Stimulated activated CD4-positive, alpha-beta T cell treated with anti-CD3 and anti-CD28 coated beads, Interleukin-1b, Interleukin-23, amount 100 ng/mL, for 1 hour (primary cell): ENCODE measurements at places on chromosomes 4 and X.

GRCh38 chrX:108601276-108601675 is 135.1 kb downstream of the IRS4 start:
- DNase-seq: no peak

- no peak for DNase-seq
These were observed 6.5 kb downstream of the CENPU start for GRCh38 chr4:184727430-184727829.

GRCh38 chrX:34917146-34917545 is 25.4 kb upstream of the FAM47B start:
- no peak for DNase-seq

DNA sequence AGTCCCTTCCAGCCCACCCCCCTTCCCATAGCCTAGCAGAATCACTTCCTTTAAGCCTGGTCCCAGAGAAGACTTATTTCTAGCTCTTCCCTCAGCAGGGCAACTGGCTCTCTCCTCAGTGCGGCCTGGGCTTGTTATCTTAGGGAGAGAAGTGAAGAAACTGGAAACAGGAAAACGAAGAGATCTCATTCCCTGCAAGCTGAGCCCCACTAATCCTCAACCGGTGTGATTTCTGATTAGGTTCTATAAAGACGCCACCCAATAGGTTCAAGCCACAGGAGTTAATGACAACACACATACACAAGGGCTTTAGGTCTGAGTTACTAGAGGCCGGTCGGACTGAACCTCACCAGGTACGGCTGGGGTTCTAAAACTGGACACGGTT is 3.2 kb downstream of the GSX2 start:
- DNase-seq: no peak

DNA sequence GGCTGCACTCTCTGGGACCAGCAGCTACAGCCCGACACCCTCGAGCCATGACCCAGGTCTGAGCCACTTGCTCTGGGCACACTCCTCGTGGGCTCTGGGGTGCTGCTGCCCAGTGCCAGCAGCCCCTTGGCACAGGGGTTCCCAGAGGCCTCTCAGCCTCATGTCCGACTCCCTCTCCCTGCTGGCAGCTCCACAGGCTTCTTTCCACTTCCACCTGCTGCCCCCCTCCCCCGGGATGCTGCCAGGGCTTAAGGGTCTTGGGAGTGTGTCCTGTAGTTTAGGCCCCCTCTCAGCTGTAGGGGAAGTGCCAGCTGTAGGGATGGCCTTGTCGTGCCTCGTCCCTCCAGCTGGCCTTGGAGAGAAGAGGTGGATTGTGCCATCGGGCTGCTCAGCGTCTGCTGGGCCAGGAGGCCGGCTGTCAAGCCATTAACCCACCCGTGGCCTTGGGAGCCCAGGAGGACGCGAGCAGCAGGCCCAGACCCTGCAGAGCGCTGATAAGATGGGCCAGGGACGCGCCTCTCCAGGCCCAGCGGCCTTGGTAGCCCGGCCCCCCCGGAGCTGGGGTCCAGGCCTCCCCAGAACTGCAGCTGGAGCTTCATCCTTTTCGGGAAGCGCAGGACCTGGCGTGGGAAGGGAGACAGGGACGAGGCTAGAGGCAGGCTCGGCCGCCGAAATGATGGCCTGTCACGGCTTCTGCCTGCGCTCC is 1.0 kb upstream of the USP27X start:
- no peak for DNase-seq

- no peak for DNase-seq
These were observed 113.3 kb downstream of the PPP1R2C start for GRCh38 chrX:42664680-42665079.

DNA sequence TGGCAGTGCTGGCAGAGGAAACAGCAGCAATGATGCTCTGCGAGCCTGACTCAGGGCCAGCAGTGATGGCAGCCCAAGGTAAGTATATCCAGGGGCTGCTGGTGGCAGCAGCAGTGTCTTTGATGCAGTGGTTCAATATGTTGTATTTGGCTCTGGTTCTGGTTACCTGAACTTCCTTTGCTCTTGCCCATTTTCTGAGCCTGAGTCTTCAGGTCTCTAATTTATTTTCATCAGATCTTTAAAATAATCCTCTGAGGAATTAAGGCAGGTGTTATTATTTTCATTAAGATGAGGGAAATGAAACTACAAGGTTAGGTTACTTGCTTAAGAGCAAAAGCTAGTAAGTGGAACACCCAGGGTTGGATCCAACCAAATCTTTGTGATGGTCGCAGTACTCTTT is 102.8 kb upstream of the BMP2K start:
- no peak for DNase-seq

GRCh38 chrX:41180194-41180908 is 95.1 kb downstream of the USP9X start:
- no peak for DNase-seq

- DNase-seq: no peak
These were observed 3.5 kb upstream of the RNF212 start for GRCh38 chr4:1116838-1117237.

GRCh38 chr4:109947457-109947856 is 34.8 kb downstream of the EGF start:
- no peak for DNase-seq

DNA sequence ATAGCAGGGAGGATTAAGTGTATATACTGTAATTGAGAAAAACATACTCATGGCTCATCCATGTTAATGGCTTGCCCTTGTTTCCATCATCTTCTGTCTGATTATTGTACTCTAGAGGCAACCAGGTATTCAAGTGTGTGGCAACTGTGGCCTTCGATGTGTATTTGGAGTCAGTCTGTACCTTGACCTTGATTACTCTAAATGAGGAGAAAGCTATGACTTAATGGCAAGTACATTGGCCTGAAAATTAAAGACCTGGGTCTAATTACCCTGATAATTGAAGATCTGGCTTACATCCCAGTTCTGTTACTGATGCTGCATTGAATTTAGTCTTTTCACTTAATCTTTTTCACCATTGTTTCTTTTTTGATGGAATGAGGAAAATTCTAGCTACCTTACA is 409.2 kb downstream of the CCSER1 start:
- no peak for DNase-seq

GRCh38 chr4:101145021-101145420 is 202.3 kb downstream of the PPP3CA start:
- DNase-seq: no peak

DNA sequence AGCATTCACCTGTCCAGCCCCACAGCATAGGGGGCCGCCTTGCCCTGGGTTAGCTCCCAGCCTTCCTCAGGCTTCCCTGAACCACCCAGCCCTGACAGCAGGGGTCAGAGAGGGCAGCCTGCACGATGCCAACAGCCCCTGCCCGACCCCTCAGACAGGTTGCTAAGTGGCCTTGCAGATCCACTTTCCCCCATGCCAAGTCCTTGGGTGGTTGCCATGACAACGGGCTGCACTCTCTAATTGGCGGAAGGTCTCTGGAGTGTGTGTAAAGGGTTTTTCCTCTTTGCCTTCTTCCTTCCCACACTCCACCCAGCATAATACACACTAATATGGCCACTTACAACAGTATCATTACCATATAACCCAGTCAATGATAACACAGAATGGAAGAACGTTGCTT is 99.6 kb upstream of the AFAP1 start:
- DNase-seq: no peak

GRCh38 chr4:114728426-114728825 is 129.8 kb downstream of the UGT8 start:
- no peak for DNase-seq

GRCh38 chr4:147360301-147360700 is 120.6 kb upstream of the EDNRA start:
- no peak for DNase-seq

DNA sequence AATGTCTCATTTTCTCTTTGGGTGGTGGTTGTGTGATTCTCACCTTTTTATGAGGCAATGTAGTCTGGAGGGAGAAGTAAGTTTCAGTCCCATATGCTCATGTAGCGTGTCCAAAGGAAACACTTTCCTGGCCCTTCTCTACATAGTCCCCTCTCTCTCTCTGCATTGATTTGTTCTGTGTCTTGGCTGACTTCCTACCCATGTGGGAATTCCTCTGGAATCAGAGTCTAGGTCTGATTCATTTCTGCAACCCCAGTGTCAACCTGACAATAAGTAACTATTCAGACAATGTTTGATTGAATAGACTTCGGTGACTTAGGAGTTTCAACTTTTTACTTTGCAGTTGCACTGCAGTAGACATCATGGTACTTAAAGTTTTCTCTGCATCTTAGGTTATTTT is 2.7 kb upstream of the ALAS2 start:
- DNase-seq: no peak

- DNase-seq: no peak
These were observed 169.0 kb downstream of the CORIN start for GRCh38 chr4:47668810-47669408.

DNA sequence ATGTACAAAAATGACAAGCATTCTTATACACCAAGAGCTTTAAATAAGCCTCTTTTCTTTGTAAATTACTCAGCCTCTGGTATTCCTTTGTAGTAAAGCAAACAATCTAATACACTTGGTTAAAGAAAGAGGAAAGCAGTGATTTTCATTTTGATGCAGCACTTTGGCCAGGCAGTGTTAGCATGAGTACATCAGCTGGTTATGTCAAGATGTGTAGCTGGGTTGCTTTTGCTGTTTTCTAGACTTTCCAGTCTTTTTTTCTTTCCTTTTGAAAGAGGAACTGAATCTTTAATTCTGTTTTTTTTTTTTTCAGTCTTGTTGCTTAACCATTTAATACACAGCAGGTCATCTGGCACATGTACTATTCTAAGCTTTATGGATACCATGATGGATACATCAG is 167.1 kb upstream of the AADAT start:
- DNase-seq: no peak

GRCh38 chr4:40887764-40888131 is 138.0 kb downstream of the NSUN7 start:
- no peak for DNase-seq

- DNase-seq: no peak
These were observed 108.8 kb upstream of the MYOZ2 start for GRCh38 chr4:119026662-119027444.

DNA sequence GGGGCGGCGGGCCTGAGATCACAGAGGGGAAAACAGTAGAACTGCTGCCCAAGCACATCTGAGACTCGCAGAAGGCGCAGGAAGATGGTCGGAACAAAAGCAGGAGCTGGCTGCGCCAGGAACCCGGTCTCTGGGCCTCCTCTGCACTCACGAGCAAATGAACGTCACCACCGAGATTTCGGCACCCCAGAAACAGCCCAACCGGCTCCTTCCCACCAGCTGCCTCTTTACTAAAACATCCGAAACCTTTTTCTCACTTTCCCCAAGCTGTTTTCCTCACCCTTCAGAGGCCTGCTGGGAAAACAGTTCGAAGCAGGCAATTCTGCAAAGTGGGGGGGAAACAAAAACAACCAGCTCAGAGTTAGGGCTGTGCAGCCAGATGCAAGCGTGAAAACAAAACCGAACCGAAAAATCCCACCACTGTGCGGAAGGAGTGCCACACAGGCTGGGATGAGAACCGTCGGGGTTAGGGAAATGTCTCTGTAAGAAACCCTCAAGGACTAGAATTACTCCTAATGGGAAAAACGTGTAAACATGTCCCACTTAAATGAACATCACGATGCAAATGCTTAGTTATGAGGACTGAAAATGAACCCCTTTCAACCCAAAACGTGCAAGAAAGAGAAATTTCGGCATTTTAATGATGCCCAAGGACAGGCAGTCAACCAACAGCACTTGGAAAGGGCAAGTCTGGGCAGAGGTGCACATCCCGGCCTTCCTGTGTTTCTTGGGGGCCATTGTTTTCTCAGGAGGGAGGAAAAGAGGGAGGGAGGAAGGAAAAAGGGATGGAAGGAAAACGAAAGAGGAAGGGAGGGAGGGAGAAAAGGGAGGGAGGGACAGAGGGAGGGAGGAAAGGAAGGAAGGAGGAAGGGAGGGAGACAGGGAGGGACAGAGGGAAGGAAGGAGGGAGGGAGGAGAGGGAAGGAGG is 15.8 kb downstream of the DHRSX start:
- DNase-seq: no peak

DNA sequence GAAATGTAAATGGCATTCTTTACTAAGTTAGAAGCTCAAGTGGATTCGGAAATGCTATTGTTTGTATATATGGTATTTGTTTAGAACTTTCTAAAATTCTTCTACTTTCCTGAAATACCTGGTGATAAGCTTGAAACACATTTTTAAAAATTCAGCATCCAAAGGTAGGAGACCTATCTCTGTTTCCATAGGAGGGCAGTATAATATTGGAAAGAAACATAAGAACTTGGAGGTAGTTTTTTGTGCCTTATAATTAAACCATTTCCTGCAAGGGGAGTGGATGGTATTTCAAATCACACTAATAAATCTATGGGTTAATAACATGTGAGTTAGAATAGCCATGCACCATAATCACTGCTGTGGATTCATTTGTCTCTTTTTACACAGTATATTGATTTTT is 217.4 kb upstream of the AADAT start:
- no peak for DNase-seq

- DNase-seq: no peak
These were observed 83.7 kb downstream of the ACOX3 start for GRCh38 chr4:8356856-8357255.

DNA sequence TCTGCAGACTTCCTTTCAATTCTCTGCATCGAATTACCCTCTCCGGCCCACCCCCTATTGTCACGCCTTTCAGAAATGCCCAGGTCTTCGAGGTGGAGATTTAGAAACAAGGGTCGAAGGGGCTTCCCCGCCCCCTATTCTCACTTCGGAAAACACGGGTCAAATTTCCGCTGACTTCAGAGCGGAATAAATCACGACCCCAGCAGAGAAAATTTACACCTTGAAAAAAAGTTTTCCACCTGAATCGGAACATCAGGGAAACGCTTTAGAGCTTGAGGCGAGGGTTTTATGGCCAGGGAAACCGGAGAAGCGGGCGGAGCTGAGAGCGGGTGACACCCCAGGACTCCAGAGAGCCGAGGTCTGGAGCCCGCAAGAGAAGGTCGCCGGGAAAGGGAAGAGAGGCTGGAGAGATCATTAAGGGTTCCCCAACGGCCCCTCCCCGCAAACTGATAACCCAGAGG is 1.6 kb downstream of the SHISA3 start:
- DNase-seq: no peak

DNA sequence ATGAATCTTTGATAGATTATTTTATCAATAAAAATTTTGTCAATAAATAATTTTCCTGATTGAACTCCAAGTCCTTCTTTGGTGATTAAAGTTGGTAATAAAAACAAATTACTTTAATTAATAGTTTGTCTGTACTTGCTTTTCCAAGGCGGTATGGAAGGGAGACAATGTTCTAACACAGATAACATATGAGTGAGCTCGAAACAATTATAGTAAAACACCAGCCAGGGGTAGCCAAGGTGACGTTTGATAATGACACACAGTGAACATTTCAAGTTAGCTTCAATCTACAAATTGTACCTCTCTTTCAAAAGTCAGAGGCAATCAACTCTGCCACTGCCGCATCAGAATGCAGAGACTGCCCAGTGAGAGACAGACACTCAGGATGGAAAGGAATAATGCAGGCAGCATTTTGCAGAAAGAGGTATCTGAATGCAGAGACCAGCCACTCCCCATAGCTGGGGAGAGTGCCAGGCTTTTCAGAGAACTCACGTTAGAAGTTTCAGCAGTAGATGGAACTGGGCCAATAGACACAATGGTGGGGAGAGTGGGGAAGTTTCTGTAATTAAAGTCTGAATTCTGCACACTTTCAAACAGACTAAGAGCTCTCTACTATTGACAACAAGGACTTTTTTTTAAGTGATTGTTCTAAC is 18.1 kb upstream of the ATOH1 start:
- no peak for DNase-seq
